Omental fat pad (tissue), 4 donors: ENCODE measurements at places on chromosomes 4 and X. TPM values are rescaled to one million over a fixed set of nuclear protein-coding genes. Genes with fewer than 3 reads are reported as not detected.
A peak's percentile ranks its signal among the peaks of the same experiment; 100 is the strongest.

DNA sequence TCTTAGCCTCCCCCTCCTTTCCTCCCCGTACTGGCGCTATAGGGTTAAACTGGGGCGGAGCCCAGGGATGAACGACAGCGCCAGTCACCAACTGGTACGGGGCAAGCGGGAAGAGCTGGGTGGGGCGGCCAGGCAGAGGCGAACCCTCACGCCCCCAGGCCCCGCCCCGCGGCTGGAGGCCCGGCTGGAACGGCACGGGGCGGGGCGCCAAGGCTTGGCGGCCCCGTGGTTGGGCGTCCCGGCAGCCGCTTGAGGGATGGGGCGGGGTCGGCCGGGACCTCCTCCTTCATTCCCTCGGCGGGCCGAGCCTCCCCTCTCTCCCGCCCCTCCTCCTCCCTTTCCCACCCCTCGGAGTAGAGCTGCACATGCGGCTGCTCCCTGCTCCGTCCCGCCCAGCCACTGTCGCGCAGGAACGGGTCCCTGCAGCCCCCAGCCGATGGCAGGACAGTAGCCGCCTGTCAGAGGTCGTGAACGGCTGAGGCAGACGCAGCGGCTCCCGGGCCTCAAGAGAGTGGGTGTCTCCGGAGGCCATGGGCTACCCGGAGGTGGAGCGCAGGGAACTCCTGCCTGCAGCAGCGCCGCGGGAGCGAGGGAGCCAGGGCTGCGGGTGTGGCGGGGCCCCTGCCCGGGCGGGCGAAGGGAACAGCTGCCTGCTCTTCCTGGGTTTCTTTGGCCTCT lies at the start of gene EDA:
Gene EDA, plus strand, starts transcription at position 335 of the 678 bp plus-strand sequence.
- peak; percentile 47 for DNase-seq

DNA sequence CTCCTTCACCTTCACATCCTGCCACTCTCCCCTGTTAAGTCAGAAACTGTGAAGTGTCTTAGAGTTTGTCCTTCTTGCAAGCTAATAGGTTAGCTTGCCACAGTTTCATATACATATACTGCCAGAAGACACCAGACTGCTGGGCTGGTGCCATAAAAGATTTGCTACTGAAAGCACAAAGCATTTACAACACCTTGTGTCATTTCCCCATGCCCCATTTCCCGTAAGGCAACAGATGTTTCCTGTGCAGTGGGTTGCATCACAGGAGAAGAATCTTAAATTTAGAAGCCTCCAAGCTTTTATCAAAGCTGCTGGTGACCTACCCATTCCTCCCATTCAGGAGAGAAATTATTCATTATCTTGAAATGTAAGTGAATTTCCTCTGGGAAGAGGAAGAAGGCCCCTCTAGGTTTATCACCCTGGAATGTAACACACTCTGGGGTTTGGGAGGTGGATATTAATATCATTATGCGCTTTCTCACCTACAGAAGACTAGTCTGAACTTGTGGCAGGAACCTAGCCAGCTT lies 34.5 kb upstream of the RAB33B start:
- peak; percentile 46 for DNase-seq

- no peak for DNase-seq
Measured at GRCh38 chrX:20418379-20419150, 151.9 kb upstream of the RPS6KA3 start.

GRCh38 chr4:95544113-95545103 lies 4.4 kb downstream of the UNC5C start:
- no peak for DNase-seq

DNA sequence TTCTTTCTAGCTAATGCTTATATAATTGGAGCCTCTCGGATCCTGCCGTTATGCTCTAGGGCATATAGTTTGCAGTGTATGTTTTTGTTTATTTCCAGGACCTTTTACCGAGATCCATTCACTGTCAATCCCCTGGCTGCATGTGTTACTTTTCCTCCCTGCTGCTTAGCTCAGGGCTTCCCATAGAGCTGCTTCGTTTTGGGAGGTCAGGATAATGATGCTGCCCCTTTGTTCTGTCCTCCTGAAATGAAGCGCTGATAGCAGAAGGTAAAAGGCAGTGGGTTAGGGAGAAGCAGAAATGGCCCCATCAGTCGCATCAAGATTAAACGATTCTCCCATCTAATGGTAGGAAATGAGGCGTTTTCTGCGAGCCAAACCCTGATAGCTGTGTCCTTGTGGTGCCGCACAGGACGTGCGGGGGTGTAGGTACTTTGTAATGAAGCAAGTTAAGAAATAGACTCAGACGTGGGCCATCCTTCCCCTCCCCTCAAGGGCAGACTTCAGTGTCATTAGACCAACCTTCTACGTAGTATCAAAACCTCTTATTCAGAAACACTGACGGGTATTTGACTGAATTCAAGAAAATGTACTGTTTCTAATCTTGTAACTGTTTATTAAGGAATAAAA lies 37.3 kb downstream of the AFF2 start:
- no peak for DNase-seq

GRCh38 chr4:139887962-139888735 lies 222.5 kb downstream of the MGST2 start:
- no peak for DNase-seq

DNA sequence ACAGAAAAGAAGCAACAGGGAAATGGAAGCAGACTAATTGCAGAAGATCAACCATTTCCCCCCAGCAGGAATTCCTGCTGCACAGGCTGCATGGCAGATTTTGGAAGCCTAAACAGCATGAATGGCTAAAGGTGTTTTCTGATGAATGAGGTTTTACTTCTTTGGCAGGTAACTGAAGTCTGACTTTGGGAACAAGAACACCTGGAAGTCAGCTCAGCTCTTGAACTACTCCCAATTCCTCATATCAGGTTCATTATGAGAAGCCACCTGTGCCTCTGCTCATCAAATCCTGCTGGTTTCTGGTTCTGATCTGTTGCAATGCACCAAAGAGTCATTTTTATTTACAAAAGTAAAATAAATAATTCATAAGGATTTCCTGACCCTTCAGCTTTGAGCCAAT lies 139.0 kb downstream of the COL25A1 start:
- no peak for DNase-seq

DNA sequence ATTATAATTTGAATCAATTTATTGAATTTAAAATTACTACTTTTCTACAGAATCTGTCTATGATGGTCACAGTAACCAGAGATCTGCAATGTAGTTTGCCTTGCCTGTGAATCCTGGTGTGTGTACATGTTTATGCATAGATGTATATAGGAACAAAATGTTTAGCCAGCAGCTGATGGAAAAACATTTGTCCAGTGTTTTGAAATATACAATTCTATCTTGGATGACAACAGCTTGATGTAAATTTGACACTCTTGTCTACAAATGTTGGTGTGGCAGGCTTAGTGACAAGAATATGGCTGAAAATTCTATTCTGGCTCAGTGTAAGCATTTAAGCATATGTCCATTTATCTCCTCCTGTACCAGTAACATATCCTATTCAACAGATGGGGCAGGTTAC lies 229.4 kb downstream of the RCHY1 start:
- DNase-seq = no peak

DNA sequence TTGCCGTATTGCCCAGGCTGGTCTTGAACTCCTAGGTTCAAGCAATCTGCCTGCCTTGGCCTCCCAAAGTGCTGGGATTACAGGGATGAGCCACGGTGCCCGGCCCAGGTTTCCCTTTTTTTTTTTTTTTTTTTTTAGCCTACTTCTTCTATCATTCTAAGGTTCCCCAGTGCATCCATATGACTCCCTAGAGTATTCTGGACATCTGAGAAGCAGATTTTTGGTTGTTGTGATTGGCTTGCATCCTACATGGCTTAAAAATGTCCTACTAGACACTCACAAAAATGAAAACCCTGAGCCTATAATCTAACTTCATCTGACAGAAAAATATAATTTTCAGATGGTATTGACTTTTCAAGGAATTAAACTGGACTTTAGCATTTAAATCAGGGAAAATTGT lies 41.7 kb downstream of the SMIM14 start:
- no peak for DNase-seq

DNA sequence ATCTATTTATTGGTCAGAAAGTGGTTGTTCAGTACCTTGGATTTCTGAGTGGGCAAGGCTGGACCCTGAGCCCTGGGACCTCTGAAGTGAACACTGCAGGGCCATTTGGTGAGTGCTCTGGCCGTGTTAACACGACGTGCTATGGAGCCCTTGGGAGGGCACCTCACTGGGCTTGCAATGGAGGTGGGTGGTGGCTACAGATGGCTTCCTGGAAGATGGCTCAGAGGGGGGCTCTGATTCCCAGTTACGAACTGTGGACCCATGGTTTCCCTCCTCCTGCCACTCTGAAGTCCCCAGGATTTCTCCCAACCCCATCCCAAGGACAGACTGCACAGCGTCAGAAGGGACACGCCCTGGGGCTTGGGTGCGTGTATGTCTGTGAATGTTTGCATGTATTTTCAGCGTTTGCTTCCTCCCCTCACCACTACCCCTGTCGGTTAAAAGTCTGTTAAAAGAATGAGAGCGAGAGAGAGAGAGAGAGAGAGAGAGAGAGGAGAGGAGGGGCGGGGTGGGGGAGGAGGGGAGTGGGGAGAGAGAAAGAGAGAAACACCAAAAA lies 3.7 kb upstream of the RHOH start:
- no peak for DNase-seq

Gene ZDHHC15
- 0.84 TPM for total RNA-seq

Gene PDLIM5
- total RNA-seq = 119 TPM

Gene CLDN34
- not detected for total RNA-seq

Gene STPG2
- total RNA-seq = 0.24 TPM

Gene DDIT4L
- 2.2 TPM for total RNA-seq

Gene CTSO
- total RNA-seq = 17.3 TPM
